Parietal lobe (tissue), 2 donors: ENCODE measurements at places on chromosomes 1 and 21. TPM values are rescaled to one million over a fixed set of nuclear protein-coding genes. Genes with fewer than 3 reads are reported as not detected.

Gene UBE2U
- total RNA-seq = not detected

Gene TRIM62
- 6.3 TPM for total RNA-seq

Gene GJA4
- total RNA-seq = 1.6 TPM

Gene SOX13
- total RNA-seq = 2.5 TPM
